HTR-8/SVneo (cell line): ENCODE measurements at places on chromosomes 4 and X.

GRCh38 chr4:180994722-180995121, 1248.5 kb upstream of the TENM3 start:
- DNase-seq: no peak

GRCh38 chr4:101027721-101028120, 319.6 kb downstream of the PPP3CA start:
- DNase-seq: no peak

GRCh38 chr4:145285928-145286327, 105.5 kb upstream of the OTUD4 start:
- no peak for DNase-seq

DNA sequence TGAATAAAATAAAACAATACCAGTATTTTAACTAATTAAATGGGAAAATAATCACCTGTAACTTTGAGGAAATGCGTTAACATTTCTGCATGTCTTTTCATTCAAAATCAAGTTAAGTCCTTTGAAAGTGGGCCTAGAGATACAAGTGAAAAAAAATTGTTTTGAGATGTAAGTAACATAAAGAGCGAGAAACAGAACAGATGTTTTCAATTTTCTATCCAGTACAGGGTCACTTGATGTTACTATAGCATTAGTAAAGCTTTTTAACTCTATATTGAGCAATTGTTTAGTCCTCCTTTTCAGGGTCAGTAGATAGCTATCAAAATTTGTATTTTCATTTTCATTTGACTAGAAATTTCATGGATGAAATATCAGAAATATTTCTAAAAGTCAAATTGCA, 761.4 kb downstream of the CCSER1 start:
- no peak for DNase-seq

GRCh38 chr4:930028-930551, 2.0 kb downstream of the GAK start:
- no peak for DNase-seq

- no peak for DNase-seq
Measured at GRCh38 chr4:121449416-121449815, 68.6 kb upstream of the QRFPR start.

- DNase-seq: no peak
Measured at GRCh38 chr4:33085709-33086108, 2365.5 kb downstream of the PCDH7 start.

- DNase-seq: no peak
Measured at GRCh38 chr4:88062843-88063242, 55.4 kb downstream of the PKD2 start.

GRCh38 chr4:4749137-4749536, 110.3 kb upstream of the MSX1 start:
- no peak for DNase-seq

DNA sequence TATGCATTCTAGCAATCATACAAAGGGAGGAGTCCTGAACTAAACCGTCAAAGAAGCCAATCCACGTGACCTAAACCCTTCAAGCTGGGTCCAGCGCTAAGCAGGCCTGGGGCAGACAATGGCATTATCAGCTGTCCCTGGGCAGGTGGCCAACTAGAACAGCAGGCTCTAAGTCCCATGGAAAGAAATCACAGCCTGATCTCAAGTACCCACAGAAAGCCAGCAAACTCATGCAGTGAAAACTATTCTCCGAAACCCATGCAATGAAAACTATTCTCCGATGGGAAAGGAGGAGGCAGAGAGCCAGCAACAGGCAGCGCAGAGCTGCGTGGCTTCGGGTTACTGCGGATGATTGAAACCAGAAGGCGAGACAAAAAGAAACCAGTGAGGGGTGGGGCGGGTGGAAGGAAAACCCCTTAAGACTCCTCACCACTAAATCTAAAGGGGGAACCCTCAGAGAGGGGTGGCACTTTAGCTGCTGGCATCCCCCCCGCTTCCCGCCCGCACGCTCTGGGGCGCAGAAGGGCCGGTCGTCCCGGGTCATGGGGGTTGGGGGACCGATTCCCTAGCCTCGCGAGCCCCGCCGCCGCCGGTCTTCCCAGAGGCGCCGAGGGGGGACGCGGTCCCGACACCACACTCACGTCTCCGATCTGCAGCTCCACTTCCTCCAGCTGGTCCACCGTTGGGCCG, 567 bp downstream of the C4orf46 start:
- peak; percentile 62 for DNase-seq

DNA sequence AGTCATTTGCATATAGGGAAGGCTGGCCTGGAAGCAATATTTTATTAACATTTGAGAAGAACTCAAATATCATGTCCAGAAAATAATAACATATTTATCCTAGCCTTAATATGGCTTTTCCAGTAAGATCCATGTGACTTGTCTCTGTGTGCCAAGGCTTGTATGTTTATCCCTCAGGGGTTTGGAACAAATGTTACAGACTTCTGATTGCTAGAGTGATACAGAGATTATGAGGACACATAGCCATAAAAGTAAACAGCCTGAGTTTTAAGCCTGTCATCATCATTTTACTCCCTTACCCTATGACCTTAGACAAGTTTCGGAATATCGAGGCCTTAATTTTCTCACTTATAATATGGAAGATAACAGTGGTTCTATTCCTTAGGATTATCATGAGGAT, 338.1 kb downstream of the GPAT3 start:
- DNase-seq: no peak

GRCh38 chr4:75107755-75108612, 175.1 kb downstream of the PARM1 start:
- no peak for DNase-seq

GRCh38 chrX:65587616-65588526, 53.3 kb upstream of the LAS1L start:
- DNase-seq: no peak

- peak; percentile 39 for DNase-seq
Measured at GRCh38 chr4:173119818-173120217, 48.8 kb upstream of the GALNT7 start.

- DNase-seq: no peak
Measured at GRCh38 chr4:172842779-172843178, 325.8 kb upstream of the GALNT7 start.

GRCh38 chr4:57231781-57232180, 121.6 kb upstream of the IGFBP7 start:
- no peak for DNase-seq

- DNase-seq: peak; percentile 1
Measured at GRCh38 chrX:50579955-50580354, 109.3 kb upstream of the DGKK start.

- peak; percentile 38 for DNase-seq
Measured at GRCh38 chr4:23789762-23790161, 100.1 kb downstream of the PPARGC1A start.

- DNase-seq: no peak
Measured at GRCh38 chrX:136115126-136115903, 32.0 kb upstream of the FHL1 start.

DNA sequence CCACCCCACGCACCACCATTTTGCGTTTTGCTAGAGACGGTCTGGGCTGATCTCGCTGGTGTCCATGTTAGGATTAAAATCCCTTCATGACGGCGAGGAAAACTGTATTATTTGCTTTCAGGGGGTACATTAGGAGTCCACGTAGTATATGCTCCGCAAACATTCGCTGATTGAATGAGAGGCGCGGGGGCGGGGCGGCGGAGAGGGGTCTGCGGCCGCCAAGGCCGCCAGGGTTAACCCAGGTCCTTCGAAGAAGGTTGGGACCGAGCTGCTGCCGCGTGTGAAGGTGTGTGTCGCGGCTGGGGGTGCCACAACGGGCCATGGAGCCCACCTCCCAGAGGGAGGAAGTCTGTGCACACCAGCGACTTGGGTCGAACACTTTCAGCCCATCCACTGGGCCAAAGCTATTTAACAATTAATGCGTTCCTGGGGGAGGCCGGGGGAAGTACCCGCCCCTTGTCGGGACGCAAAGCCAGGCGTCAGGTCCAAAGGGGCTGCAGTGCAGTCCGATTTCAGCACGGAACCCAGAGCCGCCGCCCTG, 6.4 kb upstream of the PITX2 start:
- DNase-seq: no peak

GRCh38 chrX:16039834-16040233, 83.5 kb upstream of the GRPR start:
- no peak for DNase-seq
